Stimulated activated CD4-positive, alpha-beta T cell treated with anti-CD3 and anti-CD28 coated beads, Interleukin-1b, Interleukin-23, amount 100 ng/mL, for 48 hours (primary cell): ENCODE measurements at places on chromosomes 6 and 20.
A peak's percentile ranks its signal among the peaks of the same experiment; 100 is the strongest.

GRCh38 chr6:38477680-38478260, 162.0 kb downstream of the BTBD9 start:
- no peak for DNase-seq

- DNase-seq, result no peak
Measured at GRCh38 chr6:129544892-129545612, 164.9 kb downstream of the ARHGAP18 start.

GRCh38 chr6:167446046-167446445, 121.2 kb downstream of the TTLL2 start:
- DNase-seq, result no peak

GRCh38 chr6:25297039-25297441, 17.9 kb downstream of the CARMIL1 start:
- no peak for DNase-seq

GRCh38 chr6:101344885-101345284, 48.6 kb upstream of the GRIK2 start:
- no peak for DNase-seq

DNA sequence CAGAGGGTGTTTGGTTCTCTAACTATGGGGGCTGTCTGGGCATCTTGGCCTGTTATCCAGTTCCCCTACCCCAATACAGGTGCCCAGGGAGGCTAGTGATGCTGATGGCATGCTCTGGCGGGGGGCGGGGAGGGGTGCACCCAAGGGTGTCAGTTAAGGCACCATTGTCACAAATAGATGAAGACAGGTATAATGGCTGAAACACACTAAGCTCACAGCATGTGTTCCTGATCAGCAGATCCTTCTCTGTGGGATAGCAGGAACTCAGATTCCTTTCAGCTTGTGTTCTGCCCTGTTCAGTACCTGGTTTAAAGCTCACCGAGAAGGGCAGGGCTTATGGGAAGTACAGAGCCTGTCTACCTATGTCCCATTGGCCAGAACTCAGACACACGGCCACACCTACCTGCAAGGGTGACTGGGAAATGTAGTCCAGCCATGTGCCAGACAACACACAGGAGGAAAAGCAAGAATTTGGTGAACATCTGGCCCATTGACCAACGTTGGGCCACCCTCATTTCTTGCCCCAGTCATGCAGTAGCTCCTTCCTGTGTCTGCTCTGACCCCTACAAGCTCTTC, 3.4 kb upstream of the RSPO4 start:
- DNase-seq, result peak; percentile 22

DNA sequence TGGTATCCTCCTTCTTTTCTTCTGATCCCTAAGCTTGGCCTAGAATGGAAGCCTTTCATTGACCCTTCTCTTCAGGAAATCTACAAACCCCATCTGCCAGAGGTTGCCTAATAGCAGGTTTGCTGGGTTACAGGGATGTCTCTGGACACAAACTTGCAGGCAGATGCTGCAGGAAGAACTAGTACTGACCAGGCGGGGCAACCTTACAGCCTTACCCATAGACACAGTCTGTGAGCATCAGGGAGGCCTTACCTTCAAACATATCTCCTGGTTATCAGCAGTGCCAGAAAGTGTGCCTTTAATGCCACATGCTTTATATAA, 2.6 kb downstream of the SCUBE3 start:
- DNase-seq, result no peak

DNA sequence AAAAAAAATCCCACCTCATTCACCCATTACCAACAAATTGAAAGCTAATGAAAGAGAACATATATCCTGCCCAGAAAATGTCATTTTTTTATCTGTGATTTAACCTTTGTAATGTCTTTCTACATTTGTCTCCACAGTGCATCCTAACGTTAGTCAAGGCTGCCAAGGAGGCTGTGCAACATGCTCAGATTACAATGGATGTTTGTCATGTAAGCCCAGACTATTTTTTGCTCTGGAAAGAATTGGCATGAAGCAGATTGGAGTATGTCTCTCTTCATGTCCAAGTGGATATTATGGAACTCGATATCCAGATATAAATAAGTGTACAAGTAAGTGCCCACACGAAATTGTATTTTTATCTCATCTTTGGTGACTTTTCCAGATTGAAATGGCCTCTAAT, 30.0 kb downstream of the RSPO3 start:
- no peak for DNase-seq

GRCh38 chr6:3392930-3393835, 63.7 kb downstream of the SLC22A23 start:
- DNase-seq, result no peak

DNA sequence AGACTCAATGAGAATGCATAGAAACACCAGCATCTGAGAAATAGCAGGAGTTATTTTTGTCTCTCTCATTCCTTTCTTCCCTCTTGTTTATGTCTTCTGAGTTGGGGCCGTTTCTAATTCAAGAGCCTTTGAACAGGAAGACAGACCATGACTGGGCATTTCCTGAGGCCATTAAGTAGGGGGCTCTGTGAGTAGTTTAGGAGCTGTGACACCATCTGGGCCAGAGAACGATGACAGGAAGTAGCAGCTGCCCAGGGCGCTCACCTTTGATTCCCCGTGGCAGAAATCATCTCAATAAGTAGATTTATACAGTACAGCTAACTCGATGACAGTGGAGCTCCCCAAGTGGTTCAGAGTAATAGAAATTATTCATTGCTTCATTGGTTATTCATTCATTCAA, 298.4 kb upstream of the PLN start:
- no peak for DNase-seq

DNA sequence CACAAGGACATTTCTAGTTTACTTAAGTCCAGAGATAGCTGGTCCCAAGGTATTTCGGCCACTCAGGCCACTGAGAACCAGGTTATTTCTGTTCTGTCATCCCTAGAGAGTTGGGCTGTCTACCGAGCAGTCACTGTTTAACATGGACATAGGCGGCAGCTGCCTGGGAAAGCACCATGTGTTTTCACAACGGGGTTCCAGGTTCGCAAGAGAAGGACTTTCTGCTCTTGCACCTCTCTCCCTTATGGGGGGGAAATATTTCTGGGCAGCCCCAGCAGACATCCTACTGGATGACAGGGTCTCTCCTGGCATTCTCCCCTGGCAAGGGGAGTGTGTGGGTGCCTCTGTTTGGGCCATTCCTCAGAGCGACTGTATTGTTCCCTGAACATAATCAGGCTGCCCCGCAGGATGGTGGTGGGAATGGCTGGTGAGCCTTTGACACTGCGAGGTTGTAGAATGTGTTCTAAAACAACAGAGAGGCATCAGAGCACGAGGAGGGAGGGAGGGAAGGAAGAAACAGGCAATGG, 64.4 kb upstream of the DUSP22 start:
- DNase-seq, result no peak

DNA sequence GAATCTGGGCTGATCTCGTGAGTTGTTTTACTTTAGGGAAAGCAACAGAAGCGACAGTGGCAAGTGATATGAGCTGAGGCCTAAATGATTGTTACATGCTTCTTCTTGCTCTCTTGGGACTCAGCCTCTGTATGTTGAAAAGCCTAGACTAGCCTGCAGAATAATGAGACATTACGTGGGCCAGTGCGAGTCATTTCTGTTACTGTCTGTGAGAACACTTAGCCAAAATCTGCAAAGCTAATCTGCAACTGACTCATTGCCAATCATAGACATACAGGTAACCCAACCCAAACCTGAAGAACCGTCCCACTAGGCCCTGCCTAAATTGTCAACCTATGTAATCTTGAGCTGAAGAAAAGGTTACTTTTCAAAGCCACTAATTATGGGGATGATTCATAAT, 77.4 kb upstream of the F13A1 start:
- no peak for DNase-seq

DNA sequence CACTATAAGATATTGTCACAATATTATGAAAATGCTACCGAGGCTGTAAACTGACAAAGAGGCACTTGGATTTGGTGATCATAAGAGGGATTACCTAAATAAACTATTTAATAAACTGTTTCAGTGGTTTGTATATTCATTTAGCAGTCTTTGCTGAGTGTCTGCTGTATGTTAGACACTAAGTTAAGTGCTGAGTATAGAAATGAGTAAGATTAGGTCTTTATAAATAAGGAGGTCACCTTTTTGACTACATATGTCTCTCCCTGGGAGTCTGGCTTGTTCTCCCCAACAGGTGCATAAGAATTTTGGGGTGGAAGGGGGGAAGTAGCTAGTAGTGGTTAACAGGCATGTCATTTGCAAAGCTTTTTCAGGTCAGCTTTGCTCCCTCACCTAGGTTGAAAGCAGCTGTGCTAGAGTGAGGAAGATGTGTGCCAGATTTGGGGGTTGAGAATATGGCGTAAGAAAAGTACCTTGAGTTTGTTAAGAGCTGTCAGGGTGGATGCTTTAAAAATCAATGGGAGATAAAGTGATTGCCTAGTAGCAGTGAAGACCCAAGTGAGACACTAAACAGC, 246.3 kb downstream of the ZFAND3 start:
- no peak for DNase-seq

DNA sequence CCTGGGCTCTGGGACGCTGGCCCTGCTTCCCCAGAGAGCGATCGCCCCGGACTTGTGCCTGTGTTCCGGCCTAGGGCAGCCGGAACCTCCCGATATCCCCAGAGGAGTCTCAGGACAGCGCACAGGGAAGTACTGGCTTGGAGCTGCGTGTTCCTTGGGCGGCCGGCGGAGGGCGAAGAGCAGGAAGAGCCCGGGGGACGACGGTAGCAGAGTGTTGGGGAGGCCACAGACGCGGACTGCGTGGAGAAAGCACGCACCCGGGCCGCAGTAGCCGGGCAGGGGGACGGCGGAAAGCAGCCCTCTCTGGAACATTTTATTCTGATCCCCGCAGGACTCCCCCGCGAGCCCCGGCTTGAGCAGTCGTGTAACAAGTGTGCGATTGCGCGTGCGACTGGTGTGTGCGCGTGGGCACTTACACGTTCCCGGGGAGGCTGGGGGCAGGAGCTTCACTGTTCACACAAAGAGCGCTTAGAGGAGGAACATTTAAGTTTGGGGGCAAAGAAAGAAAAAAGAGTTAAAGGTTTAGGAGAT, 36.1 kb downstream of the NCR2 start:
- no peak for DNase-seq

- no peak for DNase-seq
Measured at GRCh38 chr6:133761706-133762105, 127.2 kb upstream of the TCF21 start.
